ENCODE measurements at places on chromosomes 5 and 9. TPM values are rescaled to one million over a fixed set of nuclear protein-coding genes. Genes with fewer than 3 reads are reported as not detected.

- no peak for DNase-seq
Measured at GRCh38 chr5:170268884-170269283, 28.7 kb downstream of the LCP2 start.

ENTPD8 gene
- total RNA-seq: 48.3 TPM

DNA sequence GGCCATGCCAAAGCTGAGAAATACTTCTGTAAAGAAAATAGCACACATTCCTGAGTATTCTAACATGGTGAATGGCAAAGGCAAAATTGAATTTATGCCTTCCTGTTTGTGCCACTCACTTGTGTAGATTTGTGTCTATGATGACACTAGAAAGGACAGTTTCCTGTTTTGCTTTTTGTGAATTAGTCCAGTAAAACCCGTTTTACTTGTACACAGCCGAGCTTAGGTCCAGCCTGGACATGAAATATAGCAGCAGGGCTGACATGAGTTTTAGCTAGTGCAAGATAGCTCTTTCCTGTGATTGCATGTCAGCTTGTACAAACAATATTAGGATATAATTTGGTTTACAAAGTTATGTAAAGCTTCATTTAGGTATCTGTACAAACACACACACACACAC, 1891.7 kb upstream of the WWC1 start:
- no peak for DNase-seq

- no peak for DNase-seq
Measured at GRCh38 chr5:40736103-40736875, 19.5 kb downstream of the TTC33 start.

DNA sequence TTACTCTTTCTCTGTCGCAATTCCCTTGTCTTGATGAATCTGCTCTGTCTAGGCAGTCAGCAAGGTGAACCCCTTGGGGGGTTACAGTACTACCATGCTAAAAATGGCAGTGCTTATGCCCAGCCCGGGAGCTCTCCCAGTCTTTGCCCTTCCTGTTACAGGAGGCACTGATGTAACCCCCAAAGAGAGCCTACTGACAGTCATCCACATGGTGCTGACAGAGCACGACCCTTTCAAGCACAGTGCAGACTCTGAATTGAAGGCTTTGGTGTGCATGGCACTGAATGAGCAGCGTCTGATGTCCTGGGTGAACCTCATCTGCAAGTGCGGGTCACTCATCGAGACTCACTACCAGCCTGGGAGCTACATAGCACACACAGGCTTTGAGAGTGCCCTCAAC, 34.5 kb upstream of the SLC36A2 start:
- no peak for DNase-seq

- no peak for DNase-seq
Measured at GRCh38 chr5:65749956-65750355, 28.0 kb downstream of the NLN start.

CRB2 gene
- total RNA-seq: 0.69 TPM

- DNase-seq: no peak
Measured at GRCh38 chr9:91043056-91043810, 241.6 kb downstream of the SYK start.

All from colonic mucosa (tissue), 4 donors.